ENCODE measurements at places on chromosomes 12 and 14.

DNA sequence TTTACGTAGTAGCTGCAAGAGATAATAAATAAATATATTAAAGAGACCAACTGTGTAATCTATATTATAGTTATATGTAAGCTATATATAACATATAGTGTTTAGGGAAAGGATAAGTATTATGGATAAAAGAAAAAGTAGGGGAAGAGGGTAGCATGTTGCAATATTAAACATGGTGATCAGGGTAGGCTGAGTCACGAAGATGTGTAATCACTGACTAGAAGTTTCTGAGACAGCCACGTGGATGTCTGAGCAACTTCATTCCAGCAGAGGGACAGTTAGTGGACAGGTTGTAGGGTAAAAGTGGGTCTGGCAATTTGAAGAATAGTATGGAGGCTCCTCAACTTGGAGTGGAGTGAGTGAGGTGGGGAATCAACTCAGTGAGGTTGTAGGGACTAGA lies 109.7 kb downstream of the ANO4 start:
- no peak for DNase-seq

DNA sequence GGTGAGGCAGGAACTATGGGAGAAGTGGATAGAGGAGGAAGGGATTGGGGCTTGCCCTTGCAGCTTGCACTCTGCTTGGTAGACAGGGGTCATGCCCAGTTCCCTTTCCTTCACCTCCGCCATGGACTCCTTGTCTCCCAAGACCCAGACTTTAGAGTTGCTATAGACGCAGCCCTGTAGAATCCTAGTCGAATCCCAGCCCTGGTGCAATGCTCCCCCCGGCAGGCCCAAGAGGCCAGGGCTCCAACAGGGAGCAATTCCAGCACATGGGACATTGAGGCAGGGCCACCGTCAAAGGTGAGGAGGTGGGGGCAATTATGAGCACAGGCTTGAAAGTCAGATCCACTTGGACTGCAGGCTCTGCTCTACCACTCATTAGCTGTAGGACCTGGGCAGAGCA lies 29.5 kb upstream of the BCDIN3D start:
- DNase-seq = no peak

- DNase-seq = no peak
These were observed 193.1 kb upstream of the FSCB start for GRCh38 chr14:44700184-44700583.

GRCh38 chr12:106341086-106341877 lies 16.3 kb upstream of the POLR3B start:
- no peak for DNase-seq

GRCh38 chr14:47557894-47558293 lies 117.5 kb downstream of the MDGA2 start:
- DNase-seq = no peak

DNA sequence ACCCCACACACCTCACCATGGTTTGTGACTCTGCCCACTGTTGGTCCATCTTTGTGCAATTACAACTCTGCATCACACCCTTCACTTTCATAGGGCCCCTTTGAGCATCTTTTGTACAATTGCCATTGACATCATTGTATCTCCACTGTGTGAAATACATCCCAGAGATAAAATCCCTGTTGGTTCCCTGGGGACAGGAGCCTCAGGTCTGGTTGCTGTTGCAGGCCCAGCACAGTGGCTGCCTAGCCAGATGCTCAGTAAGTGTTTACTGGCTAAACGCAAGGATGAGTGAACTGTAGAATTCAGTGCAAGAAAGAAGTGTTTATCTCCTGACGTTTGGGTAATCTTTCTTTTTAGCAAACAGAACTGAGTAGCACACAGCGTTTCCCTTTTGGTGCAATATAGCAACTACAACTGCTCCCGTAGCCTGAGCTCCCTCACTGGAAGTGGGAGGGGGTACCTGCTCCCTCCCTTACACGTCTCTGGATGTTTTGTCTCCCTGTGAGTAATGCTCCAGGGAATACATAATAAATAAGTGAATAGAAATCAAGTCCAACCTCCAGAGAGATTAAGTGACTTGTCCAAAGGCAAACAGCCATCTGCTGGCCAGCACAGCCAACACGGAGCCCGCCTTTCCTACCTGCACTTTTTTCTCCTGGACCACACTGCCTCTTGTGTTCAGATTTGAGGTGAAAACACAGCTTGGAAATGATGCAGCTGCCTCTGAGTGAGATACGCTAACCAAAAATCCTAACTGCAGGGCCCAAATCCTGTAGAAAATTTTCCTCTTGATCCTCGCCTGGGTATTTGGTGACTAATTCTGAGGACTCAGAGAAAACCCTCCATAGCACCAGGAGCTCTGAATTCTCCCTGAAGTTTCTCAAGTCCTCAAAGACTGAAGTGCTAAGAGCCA lies 27.4 kb downstream of the GALNT16 start:
- no peak for DNase-seq

GRCh38 chr12:68648179-68648578 lies 37.5 kb downstream of the RAP1B start:
- no peak for DNase-seq

DNA sequence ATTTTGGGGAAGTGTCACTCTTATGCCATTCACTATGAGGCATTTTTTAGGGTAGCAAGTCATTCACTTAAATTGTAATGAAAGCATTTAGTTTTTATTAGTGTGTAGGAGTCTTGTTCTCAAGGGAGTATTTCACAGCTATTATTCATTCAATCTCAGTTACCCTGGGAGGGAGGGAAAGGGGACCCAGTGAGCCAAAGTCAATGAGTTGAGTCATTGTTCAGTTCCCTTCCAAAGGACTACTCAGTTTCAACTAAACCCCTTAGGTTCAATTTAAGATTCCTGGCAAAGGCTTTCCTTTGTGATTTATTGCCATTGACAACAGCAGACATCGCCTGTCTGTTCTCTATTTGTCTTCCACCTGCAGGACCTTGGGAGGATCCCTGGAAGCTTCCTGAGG lies 29.3 kb upstream of the RASSF8 start:
- no peak for DNase-seq

DNA sequence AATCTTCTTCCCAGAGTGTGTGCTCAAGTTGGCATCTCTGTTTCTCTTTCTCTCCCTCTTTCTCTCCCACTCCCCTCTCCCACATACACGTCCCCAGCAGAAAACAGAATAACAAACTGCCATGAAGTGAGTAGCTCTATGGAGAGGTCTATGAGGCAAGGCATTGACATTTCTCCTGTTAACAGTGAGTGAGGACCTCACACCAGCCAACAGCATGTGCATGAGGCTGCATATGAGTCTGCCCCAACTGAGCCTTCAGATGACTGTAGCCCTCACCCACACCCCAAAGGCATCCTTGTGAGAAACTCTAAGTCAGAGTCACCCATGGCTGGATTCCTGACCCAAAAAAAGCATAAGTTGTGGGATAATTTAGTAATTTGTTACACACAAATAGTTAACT lies 50.4 kb downstream of the MAGOHB start:
- no peak for DNase-seq

GRCh38 chr12:93168751-93169150 lies 209.0 kb upstream of the NUDT4 start:
- no peak for DNase-seq

DNA sequence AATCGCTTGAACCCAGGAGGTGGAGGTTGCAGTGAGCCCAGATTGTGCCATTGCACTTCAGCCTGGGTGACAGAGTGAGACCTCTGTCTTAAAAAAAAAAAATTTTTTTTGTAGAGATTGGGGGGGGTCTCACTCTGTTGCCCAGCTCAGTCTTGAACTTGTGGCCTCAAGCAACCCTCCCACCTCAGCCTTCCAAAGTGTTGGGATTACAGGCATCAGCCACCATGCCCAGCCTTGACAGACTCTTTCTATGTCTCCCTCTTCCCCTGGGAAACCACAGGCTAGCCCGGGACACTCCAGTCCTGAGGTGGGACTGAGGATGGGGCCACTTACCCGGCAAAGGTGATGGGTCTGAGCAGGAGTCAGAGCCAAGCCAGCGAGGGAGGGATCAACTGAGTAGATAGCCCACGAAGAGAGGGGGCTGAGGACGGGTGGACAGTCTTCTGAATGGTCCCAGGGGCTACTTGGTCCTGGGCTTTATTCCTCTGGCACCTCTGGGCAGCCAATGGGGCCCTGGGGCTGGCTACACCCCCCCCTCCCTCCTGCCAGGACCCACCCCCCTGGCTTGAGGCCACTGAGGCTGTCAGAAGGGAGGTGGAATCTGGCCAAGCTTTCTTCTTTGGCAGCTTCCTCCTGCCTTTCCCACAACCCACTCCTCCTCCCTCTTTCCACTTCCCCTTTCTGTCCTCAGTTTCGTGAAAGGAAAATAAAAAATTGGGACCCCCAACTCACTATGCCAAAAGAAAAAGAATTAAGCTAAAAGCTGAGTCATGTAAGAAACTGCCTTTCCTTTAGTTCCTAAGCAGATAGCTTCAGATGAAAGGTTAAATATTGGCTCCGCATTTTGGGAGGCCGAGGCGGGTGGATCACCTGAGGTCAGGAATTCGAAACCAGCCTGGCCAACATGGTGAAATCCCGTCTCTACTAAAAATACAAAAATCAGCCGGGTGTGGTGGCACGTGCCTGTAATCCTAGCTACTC lies at the start of gene SDS:
Gene SDS (minus strand): TSS at position 453 of the 981 bp plus-strand sequence. CDS start 4,179 bp downstream, outside the sequence.
- DNase-seq = peak; percentile 52

GRCh38 chr12:80445083-80445793 lies 1.2 kb downstream of the PTPRQ start:
- DNase-seq = no peak

DNA sequence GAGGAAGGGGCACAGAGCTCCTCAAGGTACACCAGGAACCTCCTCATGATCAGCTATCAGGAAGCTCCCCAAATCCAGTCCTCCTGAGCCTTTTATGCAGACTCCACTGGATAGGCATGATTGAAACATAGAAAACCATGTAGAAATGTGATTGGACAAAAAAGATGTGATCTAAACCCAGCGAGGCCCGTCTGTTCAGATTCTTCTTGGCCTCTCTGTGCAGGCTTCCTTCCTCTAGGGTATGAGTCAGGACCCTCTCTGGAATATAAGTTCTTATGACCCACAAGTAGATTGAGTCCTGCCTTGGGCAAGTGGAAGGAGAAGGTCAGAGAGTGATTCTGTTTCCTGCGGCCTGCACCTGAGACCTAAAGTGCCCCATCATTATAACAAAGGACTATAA lies 166.3 kb downstream of the PHLDA1 start:
- DNase-seq = no peak

GRCh38 chr12:113552760-113553159 lies 81.1 kb upstream of the LHX5 start:
- DNase-seq = no peak

- DNase-seq = peak; percentile 91
These were observed 358.0 kb downstream of the DAD1 start for GRCh38 chr14:22231018-22231417.

DNA sequence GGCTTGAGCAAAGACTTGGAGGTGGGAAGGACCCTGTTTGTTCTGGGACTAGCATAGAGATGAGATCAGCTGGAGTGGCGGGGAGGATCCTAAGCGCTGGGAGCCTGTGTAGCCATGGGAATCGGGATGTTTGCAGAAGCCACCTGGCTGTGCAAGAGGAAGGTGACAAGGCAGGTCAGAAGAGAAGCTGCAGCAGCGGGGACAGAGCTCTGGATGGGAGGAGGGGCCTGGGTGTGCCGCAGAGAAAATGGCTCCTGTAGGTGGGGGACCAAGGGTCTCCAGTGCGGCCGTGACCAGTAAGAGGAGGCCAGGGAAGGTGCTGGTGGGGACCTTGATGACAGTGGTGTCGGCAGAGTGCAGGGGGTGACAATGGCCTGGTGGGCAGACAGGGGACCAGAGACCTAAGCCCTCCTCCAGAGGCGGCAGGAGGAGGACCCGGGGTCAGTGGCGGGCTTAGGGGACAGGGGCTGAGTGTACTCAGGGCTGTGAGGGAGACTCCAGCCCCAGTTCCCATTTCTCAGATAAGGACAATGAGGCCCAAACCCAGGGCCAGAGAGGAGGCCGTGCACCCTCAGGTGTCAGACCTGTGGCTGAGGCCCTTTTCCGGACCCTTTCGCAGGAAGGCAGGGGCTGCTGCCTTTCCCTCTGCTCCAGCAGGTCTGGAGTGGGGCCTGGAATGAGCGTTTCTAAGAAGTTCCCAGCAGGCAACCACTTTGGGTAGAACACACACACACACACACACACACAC lies 206.6 kb upstream of the RTL1 start:
- no peak for DNase-seq

- DNase-seq = no peak
These were observed 13.6 kb upstream of the TFCP2 start for GRCh38 chr12:51186465-51187085.

GRCh38 chr14:20247646-20248246 lies 8.7 kb downstream of the OR11H4 start:
- no peak for DNase-seq

DNA sequence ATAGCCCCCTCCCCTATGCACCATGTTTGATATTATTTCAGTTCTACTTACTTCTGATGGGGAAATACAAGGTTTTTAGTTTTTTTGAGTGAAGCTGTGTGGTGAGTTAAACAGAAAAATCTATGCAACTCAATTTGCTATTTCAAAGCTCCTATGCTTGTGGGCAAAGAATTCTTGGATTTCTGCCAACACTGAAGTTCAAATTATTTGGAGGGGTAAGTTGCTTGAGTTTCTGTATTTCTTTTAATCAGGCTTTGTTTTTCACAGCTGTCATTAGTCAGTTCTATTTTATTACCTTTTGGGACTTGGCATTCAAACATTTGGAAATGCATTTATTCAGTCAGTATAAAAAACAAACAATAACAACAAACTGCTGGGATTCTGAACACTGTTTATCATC lies 407.5 kb upstream of the MGAT4C start:
- no peak for DNase-seq

GRCh38 chr12:94046626-94047410 lies 101.6 kb upstream of the PLXNC1 start:
- DNase-seq = no peak

- DNase-seq = no peak
These were observed 249.8 kb upstream of the SFSWAP start for GRCh38 chr12:131461096-131461495.

- DNase-seq = no peak
These were observed 66.2 kb downstream of the NTF3 start for GRCh38 chr12:5498076-5498475.

DNA sequence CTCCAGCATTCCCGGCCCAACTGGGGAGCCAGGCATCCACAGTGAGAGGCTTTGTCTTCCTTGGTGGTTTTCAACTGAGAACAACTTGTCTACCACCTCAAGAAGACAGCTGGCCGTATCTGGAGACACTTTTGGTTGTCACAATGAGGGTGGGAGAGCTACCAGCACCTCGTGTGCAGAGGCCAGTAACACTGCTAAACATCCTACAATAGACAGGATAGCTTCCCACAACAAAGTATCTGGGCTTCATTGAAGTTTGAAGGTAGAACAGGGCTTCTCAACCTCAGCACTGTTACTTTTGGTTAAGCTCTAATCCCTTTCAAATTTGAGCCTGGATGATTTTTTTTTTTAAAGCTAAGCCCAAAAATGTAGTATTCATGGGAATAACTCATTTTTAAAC lies 10.9 kb downstream of the SLC7A8 start:
- DNase-seq = no peak

- DNase-seq = no peak
These were observed 5.8 kb upstream of the LRP10 start for GRCh38 chr14:22865424-22866405.

- DNase-seq = no peak
These were observed 156.8 kb downstream of the PDE3A start for GRCh38 chr12:20525064-20525610.

- no peak for DNase-seq
These were observed 18.7 kb downstream of the RFX4 start for GRCh38 chr12:106601496-106601895.
